Activated CD8-positive, alpha-beta memory T cell treated with anti-CD3 and anti-CD28 coated beads for 24 hours (primary cell): ENCODE measurements at places on chromosomes 7 and 10.
A peak's percentile ranks its signal among the peaks of the same experiment; 100 is the strongest.

DNA sequence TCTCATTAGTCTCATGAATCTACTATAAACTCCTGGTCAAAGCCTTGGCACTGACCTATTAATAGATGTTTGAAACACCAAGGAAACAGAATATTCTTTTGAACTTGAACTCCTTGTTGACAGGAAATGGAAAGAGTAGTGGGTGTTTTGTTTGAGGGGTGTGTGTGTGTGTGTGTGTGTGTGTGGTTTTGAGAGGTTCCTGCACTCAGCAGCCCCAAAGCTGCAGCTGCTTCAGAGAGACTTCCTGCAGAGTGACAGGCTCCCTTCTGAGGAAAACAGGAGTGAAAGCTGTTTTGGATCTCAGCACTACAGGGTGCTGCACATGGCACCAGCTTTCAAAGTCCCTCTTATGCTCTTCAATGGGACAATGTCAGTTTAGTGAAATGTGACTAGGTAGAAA lies 546.5 kb upstream of the STEAP1 start:
- DNase-seq, result no peak

- no peak for DNase-seq
Observed at GRCh38 chr7:5276611-5277010, 6.1 kb upstream of the SLC29A4 start.

DNA sequence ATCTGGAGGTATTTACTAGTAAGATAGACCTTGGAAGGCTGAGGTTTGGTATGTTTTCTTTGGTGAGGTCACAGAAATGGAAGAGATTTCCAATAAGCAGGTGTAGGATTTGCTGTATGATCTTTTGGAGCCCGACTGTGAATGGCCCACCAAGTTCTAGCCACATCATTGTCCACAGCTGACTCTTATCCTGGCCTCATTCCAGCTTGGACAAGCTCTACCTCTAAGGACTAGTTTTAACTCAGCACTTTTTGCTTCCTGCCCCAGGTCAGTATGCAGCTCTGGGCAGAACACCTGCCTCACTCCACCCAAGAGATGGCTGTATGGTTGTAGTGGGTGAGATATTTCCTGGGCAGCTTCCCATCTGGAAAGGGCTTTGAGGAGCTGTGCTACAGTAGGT lies 6.1 kb upstream of the CPA4 start:
- no peak for DNase-seq

GRCh38 chr10:103470761-103471653 lies 8.0 kb downstream of the CALHM3 start:
- peak; percentile 87 for DNase-seq

DNA sequence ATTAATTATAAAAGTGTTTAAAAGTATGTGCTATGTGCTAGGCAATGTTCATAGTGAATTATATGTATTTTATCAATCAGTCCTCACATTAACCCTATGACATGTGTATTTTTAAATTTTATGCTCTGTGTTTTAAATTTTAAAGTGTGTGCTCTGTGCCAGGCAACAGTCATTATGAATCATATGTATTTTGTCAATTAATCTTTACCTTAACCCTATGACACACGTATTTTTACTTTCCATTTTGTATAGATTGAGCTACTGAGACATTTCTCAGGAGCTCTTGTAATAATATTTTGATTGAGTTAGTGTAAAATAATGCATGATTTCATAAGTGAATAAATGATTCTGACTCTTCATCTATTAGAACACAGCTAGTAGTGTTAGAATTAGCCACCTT lies 117.8 kb downstream of the THSD7A start:
- DNase-seq, result no peak

GRCh38 chr10:3136763-3137611 lies 35.6 kb downstream of the PITRM1 start:
- DNase-seq, result no peak

- no peak for DNase-seq
Observed at GRCh38 chr7:45084901-45085618, 3.7 kb downstream of the NACAD start.

DNA sequence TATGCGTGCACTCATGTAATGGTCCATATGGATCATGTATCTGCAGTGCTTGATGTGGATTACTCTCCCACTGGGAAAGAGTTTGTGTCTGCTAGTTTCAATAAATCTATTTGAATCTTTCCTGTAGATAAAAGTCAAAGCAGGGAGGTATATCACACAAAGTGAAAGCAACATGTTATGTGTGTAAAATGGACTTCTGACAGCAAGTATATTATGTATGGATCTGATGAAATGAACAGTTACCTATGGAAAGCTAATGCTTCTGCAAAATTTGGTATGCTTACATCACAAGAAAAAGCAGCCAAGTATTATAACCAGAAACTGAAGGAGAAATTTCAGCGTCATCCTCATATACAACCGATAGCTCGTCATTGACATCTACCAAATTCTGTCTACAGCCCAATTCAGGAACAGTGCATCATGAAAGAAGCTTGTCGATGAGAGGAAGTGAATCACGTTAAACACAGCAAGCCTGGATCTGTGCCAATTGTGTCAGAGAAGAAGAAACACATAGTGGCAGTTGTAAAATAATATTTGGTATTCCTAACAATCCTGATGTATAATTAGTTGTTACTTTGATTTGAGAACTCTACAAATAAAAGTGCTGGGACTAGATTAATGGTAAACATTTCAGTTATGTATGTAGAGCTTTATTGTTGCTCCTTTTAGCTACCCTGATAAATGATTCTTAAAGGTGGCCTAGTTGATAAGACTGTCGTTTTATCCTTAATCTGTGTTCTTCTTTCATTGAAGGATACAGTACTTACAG lies 14.2 kb upstream of the SYPL1 start:
- DNase-seq, result no peak

- DNase-seq, result no peak
Observed at GRCh38 chr10:121655254-121656144, 57.3 kb upstream of the FGFR2 start.

DNA sequence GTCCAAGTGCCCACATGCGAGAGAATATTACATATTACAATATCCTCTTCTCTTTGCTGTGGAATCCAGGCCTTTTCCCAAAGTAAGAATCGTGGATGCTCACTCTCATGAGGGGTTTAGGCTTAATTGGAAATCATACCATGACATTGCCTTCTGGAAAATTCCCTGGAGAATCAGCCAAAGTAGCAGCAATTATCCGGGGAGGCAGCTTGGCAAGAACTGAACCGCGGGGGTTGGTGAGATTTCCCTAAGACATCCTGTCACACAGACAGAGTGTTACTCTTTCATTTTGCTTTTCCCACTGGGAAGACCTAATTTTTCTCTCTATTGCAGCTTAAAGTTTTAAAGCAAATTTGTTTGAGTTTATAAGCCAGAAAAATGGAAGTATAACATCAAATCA lies 463.6 kb upstream of the DPP6 start:
- DNase-seq, result no peak

- no peak for DNase-seq
Observed at GRCh38 chr10:33193701-33194521, 140.6 kb downstream of the NRP1 start.

- DNase-seq, result no peak
Observed at GRCh38 chr7:20021831-20022230, 195.4 kb downstream of the MACC1 start.

DNA sequence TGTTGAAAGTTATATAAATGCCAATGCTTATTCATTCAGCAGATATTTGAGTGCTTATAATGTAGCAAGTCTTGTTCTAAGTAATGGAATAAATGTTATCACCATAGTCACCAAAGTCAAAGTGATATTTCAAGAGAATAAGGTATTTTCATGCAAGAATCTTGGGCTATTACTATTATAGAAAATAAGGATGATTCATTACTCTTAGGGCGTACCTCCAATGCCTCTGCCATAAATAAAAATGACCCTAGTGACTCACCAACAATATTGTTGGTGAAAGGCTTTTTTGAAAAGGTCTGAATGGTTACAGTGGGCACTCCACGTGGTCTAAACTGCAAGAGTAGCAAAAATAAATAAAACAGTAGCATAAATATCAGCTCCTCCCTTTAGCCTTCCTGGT lies 68.4 kb downstream of the RALA start:
- no peak for DNase-seq

DNA sequence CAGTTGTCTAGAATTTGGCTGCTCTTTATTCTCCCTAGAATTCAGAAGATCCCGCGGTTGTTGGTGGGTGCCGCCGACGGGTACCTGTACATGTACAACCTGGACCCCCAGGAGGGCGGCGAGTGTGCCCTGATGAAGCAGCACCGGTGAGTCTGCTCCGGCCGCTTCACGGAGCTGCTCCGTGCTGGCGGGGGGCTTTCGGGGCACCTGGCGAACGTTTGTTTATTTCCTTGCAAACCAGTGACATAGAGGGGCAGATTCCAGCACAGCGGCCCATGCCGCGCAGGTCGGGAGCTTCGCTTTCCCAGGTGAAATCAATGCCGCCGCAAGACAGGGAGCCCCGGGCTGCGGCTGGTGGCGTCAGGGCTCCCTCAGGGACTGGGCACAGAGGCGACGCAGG lies 38.0 kb downstream of the WIPI2 start:
- no peak for DNase-seq

DNA sequence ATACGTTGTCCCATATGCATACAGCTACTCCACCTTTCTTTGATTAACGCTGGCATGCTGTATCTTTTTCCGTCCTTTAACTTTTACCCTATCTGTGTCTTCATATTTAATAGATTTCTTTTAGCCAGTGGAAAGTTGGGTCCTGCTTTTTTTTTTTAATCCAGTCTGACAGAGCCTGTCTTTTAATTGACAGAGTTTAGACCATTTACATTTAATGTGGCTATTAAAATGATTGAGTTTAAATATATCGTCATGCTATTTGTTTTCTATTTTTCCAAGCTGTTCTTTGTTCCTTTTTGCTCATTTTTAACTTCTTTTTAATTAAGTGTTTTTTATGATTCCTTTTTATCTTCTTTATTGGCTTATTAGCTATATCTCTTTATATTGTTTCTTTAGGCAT lies 217.6 kb upstream of the NEBL start:
- no peak for DNase-seq

GRCh38 chr10:130751106-130751840 lies 560.2 kb downstream of the TCERG1L start:
- DNase-seq, result no peak

GRCh38 chr10:47405857-47406547 lies 21.9 kb upstream of the ZNF488 start:
- DNase-seq, result peak; percentile 44

DNA sequence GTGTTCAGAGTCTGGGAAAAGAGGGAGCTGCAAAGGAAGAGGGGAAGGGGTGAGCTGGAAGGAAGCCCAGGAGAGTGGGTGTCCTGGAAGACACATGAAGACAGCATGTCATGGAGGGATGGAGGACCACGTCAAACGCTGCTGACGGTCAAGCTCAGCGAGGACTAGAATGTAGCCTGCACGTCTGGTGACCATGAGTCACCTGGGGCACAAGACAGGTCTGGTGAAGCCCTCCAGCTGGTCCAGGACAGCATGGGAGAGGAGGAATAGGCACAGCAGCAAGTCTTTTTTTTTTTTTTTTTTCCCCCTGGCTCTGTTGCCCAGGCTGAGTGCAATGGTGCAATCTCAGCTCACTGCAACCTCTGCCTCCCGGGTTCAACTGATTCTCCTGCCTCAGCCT lies 19.6 kb upstream of the AMZ1 start:
- no peak for DNase-seq

GRCh38 chr7:45573661-45574415 lies at the start of gene ADCY1:
Gene ADCY1 (plus strand): TSS chr7:45574368. CDS start chr7:45574544, 176 bp downstream.
- DNase-seq, result no peak

GRCh38 chr7:43522406-43523156 lies 60.3 kb upstream of the STK17A start:
- no peak for DNase-seq

DNA sequence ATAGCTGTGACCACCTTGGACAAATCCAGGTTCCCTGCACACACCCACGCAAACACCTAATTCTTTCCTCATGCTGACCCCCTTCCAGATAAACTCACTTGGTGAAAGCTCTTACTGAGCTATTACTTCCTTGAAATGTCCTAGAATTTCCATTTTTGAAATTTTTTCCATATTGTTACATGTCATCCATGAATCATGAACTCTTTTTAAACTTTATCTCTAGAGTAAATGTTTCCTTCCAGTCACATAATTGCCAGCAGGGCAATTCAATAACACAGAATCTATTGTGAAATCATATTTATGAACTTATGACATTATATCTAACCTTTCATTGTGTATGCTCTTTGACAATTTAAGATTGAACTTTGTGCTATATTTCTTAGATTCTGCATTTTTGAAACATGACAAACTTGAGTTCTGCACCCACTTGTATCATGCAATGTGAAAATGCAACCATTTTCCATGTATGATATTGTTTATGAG lies 26.8 kb upstream of the FGL2 start:
- no peak for DNase-seq

GRCh38 chr10:4503076-4503475 lies 322.9 kb upstream of the AKR1E2 start:
- DNase-seq, result no peak

DNA sequence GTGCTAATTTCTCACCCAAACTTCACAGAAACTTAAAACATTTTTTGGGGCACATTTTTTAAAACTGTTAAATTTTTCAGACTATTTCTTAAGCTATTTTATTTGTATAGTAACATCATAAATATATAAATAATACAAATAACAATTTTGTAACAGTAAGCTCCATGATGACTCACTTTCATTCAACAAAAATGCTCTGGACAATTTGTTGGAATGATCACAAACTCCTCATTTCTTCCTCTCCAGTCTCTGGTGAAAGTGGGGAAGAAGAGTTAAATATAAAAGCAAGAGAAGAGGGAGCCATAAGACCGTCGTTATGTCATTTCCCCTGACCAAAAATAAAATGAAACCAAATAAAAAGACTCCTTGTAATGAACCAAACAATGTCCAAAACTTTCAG lies 162.4 kb downstream of the AGMO start:
- DNase-seq, result no peak

DNA sequence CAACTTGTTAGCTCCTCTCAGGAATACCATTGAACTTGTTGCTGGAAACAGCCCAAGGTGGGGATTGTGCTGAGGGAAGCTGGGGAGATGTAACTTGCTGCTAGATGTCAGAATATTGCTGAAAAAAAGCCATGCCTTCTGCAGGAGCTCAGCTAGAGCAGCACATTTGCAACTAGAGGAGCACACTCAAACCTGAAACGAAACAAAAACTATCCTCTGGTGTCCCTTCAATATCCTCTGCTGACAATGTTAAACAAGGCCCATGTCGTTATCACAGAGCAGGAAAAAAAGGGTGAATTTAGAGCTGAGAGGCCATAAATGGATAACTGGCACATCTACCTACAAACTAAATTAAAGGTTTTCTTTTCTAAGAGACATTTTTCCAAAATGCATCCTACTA lies 53.7 kb upstream of the MACC1 start:
- no peak for DNase-seq

DNA sequence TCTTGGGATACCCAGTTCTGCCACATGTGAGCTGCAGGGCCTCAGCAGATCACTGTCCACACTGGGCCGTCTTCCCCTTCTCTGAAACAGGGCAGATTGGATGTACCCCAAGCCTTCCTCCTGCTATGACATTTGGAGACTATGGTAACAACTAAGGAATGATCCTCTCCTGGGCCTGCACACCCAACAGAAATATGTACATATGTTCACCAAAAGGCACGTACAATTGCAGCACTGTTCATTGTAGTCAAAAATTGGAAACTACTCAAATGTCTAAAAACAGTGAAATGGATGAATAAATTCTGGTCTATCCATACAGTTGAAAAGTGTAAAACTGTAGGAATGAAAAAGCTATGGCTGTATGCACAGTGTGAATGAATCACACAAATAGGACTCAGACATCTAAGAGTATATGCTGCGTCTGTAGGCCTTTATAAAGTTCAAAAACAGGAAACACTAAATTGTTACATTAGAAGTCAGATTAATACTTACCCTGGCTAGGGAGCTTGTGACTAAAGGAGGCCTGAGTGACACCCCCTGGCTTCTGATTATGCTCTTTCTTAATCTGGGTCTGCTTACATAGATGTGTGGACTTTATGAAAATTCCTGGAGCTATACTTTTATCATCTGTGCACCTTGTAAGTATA lies 16.1 kb upstream of the XPNPEP1 start:
- no peak for DNase-seq
